Effector memory CD4-positive, alpha-beta T cell (primary cell): ENCODE measurements at places on chromosomes 3 and 15.

- H3K27me3 ChIP-seq = no peaks in the 10 kb centered on the region
- H3K27ac ChIP-seq = no peak overlapping the region
- no peaks in the 10 kb centered on the region for H3K36me3 ChIP-seq
- H3K4me1 ChIP-seq = no peaks in the 10 kb centered on the region
- DNase-seq = no peak
Observed at GRCh38 chr3:143271136-143271535, 151.6 kb downstream of the CHST2 start.

DNA sequence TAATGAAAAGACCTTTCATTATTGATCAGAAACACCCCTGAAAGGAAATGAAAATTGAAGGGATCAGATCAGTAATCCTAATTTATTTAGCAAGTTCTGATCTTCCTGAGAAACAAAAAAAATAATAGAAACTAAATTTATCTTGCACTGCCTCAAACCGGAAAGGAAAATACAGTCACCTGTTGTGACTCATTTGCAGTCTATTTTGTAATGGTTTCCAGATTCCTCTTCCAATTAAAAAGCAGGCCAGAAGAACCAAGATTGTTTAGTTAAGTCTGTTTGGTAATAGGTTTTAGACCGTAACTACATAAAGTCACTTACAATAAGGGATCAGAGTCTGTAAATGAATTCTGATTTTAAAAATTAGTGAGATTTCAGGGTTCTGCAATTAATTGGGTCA is 49.7 kb upstream of the ATOSA start:
- no peak for DNase-seq
- no peaks in the 10 kb centered on the region for H3K27me3 ChIP-seq
- H3K4me3 ChIP-seq = no peak overlapping the region

- no peak overlapping the region for H3K27ac ChIP-seq
- peaks cover 1% of the 10 kb centered on the region for H3K36me3 ChIP-seq
Observed at GRCh38 chr15:31387092-31387478, 60.5 kb downstream of the KLF13 start.

DNA sequence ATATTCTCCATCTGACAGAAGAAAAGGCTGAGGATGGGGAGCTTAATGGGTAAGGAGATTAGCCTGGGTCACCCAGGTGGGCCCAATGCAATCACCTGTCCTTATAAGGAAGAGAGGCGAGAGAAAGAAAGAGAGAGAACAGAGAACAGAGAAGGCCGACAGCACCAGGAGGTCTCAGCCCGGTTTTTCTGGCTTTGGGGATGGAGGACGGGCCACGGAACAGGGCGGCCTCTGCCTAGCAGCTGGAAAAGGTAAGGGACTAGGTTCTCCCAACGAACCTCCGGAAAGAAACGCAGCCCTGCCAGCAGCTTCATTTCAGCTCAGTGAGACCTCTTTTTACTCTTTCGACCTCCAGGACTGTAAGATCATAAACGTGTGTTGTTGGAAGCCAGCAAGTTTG is 196.0 kb upstream of the LYSMD4 start:
- no peaks in the 10 kb centered on the region for H3K36me3 ChIP-seq
- DNase-seq = no peak
- H3K4me1 ChIP-seq = peaks cover 13% of the 10 kb centered on the region
- H3K27me3 ChIP-seq = no peaks in the 10 kb centered on the region
- H3K27ac ChIP-seq = peak overlapping the region; percentile 63
- no peak overlapping the region for H3K4me3 ChIP-seq

GRCh38 chr3:153906366-153906765 is 214.8 kb upstream of the ARHGEF26 start:
- DNase-seq = no peak
- no peaks in the 10 kb centered on the region for H3K36me3 ChIP-seq
- H3K4me3 ChIP-seq = no peak overlapping the region

DNA sequence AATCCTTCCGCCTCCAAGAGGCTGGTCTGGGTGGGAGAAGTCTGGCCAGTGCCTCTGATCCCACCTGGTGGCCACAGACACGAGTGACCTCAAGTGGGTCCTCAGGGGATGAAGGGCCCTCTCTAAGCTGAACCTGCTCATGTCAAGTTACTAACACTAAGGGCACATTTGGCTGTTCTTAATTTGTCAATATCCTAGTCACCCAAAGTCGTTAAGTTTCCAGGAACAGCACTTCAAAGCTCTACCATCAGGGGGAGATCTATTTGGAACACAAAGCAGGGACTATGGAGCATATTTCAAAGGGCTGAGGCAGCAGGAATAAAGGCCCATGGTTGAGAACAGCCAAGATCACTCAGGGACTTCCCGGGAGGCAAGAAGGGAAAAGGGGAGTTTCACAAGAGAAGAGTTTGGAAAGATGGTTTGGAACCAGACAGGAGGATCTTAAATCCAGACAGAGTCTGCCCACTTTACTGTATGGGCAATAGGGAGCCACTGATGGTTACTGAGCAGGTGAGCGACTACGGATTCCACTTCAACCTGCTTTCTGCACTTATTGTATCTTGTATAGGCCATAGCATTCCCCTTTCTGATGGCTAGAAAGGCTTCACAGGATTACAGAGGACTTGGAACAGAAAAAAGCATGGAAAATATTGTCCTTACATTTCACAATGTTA is 13.7 kb downstream of the OXTR start:
- no peak overlapping the region for H3K27ac ChIP-seq
- H3K36me3 ChIP-seq = no peaks in the 10 kb centered on the region
- no peaks in the 10 kb centered on the region for H3K4me1 ChIP-seq
- no peak for DNase-seq

DNA sequence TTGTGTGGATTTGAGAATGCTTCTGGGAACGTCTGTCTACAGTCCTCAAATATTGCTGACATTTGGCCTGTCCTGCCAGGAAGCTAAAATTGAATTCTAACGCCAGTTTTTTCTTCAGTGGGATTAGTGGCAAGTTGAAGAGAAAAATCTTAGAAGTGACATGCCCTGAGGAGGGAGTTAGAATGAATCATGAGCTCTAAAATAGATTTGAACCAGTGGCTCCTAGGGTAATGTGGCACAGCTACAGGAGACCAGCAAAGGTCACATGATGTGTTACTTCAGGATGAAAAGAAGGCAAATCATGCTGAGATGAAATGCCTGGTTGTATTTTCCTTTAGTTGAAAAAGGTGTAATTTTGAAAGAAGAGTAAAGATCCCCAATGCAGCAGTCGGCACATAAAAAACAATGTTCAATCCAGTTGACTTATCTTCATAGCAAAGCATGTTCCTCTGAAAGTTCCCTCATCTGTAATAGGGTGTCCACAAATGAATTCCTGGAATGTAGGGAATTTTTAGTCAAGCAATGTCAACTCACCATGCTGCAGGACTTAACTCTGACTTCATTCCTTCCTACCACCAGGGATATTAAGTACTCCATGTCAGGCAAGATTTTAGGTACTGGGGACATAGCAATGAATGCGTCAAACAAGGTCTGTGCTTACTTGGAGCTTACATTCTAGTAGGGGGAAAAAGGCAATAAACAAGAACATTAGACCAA is 171.6 kb downstream of the CADPS start:
- no peak overlapping the region for H3K4me3 ChIP-seq
- H3K27ac ChIP-seq = no peak overlapping the region
- H3K36me3 ChIP-seq = no peaks in the 10 kb centered on the region
- no peaks in the 10 kb centered on the region for H3K27me3 ChIP-seq
- H3K4me1 ChIP-seq = no peaks in the 10 kb centered on the region
